Left forelimb (tissue), 1 donor: ENCODE measurements at places on chromosomes 1 and 21.

DNA sequence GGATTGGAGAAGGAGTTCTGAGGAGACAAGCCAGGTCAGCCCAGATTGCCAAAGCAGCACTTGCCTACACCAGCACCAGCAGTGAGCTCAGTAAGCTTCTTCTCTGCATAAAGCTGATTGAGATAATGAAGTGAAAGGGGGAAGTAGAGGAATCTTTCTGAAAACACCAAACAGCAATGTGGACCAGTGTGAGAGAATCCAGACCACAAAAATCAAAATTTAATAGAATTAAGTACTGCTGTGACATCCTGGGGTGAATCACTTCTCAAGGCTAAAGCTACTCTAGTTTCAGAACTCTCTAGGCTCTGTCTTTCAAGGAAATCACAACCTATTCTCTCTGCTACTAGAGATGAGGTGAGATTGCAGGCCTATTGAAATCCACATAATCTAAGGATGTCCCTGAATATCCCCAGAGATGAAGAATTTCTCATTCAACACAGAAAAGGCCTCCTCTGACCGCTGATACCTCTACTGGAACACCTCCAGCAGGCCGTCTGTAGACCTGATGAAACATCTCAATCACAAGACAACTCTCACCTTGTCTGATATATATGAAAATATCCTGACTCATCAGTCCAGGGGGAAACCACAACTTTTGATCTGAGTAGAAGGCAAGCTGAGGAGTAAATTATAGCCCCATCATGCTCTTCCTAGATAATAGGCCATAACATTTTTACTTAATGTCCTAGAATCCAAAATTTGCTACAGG is at the start of gene FCRL4:
Gene FCRL4, minus strand, starts transcription at position 127 of the 709 bp plus-strand sequence. CDS start 141 bp downstream, outside the sequence.
- no peak for DNase-seq

- DNase-seq: no peak
These were observed 176.3 kb upstream of the ZNHIT6 start for GRCh38 chr1:85884372-85885035.

- DNase-seq: no peak
These were observed 11.4 kb downstream of the EDEM3 start for GRCh38 chr1:184743062-184743756.

- DNase-seq: no peak
These were observed 876 bp downstream of the EFCAB7 start for GRCh38 chr1:63524201-63524600.

DNA sequence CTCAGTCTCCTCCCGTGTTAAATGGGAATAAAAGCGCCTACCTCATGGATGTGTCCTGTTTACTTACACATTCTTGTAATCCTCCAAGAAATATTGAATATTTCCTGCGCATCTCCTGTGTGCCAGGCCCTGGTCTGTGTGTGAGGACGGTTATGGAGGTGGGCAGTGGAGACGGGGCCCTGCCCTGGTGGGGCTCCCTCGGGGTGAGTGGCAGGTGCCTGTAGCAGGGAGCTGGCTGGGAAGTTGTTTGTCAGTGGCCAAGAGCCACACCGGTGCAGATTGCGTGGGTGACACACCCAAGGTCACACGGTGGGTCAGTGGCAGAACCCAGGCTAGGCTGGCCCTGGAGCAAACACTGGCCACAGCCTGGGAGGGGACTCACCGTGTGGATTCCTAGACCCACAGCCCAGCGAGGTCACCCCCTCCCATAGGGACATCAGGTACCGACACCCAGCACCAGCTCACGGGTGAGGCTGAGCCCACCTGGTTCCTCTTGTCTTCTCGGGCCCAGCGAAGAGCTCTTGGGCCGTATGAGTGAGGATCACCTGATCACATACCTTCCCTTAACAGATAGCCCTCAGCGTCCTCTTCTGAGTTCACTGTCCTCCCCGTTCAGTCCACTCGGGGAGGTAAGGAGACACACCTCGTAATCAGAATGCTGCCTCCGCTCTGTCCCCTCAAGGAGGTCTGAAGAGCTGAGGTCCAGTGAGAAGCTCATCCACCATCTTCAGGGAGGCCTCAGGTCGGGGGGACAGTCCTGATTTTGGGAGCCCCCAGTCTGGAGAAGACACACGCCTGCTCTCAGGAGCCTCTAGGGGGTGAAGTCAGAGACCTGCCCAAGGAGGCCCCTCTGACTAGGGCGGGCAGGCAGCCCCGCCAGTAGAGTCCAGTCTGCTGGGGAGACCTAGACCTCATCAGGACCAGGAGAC is 349.6 kb downstream of the MATN1 start:
- no peak for DNase-seq

- DNase-seq: no peak
These were observed 29.7 kb downstream of the ACP6 start for GRCh38 chr1:147640553-147641165.

- DNase-seq: no peak
These were observed 97.3 kb downstream of the TTLL7 start for GRCh38 chr1:83901547-83902155.
